ENCODE measurements at places on chromosomes 12 and 14.

DNA sequence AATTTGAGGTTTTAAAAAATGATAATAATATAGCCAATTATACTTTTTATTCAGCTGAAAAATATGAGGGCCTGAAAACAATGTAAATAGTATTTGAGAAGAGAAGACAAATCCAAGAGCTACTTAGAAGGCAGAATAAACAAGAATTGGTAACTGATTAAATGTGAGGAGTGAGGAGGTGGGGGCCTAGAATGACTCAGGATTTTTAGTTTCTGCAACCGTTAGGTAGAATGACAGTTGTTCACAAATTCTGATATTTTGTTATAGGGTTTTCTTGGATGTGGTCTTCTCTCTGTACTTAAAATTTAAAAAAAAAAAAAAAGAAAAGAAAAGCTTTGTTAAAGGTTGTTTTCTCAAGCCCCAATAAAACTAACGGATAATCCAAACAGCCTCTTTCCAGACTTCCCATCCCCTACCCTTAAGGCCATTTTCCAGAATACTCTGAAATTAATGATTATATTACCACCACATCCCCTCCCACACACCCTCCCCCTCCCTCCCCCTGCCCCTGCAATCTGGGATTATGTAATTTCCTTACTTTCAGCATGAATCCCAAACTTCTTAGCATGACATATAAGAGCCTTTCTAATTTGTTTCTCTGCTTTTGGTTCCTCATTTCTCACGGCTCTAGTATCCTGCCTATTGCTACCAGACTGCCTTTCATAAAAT is 50.4 kb downstream of the LRP6 start:
- no peak for DNase-seq

GRCh38 chr14:66696326-66696725 is 188.4 kb downstream of the GPHN start:
- no peak for DNase-seq

- DNase-seq = no peak
Measured at GRCh38 chr12:125988545-125988944, 923.3 kb downstream of the AACS start.

- no peak for DNase-seq
Measured at GRCh38 chr12:57006809-57007475, 596 bp upstream of the ZBTB39 start.

DNA sequence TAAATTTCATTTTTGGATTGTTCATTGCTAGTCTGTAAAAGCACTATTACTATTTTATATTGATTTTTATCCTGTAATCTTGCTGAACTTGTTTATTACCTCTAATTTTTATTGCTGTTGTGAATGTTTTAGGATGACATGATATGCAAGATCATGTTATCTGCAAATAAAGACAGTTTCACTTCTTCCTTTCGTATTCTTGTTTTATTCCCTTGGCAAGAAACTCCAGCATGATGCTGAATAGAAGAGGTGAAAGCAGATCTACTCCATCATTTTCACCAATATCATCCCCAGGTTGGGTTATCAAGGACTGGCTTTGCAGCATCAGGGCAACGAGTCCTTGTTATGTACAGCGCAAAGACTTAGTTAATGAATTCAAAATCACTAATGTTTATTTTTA is 2.7 kb upstream of the CLECL1 start:
- DNase-seq = no peak

DNA sequence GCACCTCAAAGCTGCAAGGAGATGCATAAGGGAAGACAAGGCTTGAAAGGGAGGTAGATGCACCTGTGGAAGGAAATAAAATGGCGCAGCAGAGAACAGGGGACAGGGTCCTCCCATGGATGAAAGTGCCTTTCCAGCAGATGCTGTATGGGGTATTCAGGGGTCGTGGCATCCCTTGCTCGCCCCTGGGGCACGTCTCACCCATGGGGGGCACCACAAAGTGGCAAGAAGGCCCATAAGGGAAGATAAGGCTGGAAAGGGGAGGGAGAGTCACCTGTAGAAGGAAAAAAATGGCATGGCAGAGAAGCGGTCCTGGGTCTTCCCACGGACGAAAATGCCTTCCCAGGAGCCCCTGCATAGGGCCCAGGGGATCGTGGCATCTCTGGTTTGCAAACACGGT is 265.1 kb downstream of the ALG10 start:
- no peak for DNase-seq

DNA sequence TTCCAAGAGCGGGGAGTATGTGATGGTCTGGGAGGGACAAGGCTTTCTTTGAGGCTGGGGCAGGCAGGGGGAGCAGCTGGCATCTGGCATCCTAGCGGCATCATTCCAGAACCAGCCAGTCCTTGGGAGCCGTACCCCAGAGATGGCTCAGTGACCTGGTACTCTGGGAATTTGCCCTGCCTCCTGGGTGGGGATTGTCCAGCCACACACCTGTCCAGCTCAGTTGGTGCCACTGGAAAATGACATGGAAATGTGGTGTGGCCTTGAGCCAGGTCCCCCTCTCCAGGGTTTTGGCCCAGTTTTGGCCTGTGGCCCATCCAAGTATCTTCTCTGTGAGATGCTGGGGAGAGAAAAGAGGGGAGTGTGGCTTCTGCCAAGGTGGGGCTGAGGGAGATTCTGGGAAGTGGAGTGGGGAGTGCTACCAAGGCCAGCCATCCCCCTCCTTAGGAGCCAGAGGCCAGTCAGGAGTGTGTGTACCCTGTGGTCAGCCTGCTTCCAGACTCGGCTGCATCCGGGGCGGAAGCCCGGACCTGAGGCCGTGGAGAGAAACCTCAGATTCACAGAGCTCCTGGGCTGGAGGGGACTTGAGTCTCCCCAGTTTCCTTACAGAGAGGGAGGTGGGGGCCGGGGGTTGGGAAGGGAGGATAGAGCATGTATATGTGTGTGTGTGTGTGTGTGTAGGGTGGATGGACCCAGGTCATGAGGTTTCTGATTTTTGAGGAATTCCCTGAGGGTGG is 14.7 kb upstream of the KRT80 start:
- DNase-seq = no peak

DNA sequence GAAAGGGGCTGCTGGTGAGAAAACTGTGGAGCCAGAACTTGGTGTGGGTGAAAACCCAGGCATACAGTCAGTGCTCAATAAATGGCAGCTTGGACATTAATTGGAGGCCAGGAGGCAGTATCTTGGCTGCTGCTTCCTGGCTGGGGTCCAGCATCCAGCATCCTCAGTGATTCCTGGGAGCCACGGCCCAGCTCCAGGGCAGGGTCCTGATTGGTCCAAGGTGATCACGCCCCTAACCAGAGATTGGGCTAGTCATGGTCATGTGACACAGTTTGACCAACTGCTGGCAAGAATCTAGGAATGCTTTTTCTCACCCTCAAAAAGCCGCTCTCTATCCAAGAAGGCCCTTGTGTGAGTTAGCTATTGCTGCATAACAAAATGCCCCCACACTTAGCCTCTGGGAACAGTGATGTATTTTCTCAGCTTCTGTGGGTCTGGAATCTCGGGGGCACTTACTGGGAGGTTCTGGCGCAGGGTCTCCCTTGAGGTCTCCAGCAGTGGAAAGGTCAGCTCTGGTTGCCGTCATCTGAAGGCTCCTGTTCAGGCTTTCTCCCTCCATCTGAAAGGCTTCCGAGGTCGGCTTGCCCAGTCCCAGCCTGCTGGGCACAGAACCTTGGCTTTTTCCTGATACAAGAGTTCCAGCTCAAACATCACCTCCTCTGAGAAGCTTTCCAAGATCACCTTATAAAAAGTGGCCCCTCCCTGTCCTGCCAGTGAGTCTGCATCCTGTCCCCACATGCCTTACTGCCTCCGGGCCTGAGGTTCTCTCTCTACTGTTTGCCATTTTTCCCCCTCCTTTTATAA is 119.2 kb upstream of the NCOR2 start:
- DNase-seq = no peak

GRCh38 chr14:72849222-72849621 is 44.7 kb downstream of the DPF3 start:
- DNase-seq = no peak

- DNase-seq = no peak
Measured at GRCh38 chr14:89374908-89375307, 42.1 kb downstream of the FOXN3 start.

- no peak for DNase-seq
Measured at GRCh38 chr14:54129850-54130640, 173.4 kb upstream of the BMP4 start.

DNA sequence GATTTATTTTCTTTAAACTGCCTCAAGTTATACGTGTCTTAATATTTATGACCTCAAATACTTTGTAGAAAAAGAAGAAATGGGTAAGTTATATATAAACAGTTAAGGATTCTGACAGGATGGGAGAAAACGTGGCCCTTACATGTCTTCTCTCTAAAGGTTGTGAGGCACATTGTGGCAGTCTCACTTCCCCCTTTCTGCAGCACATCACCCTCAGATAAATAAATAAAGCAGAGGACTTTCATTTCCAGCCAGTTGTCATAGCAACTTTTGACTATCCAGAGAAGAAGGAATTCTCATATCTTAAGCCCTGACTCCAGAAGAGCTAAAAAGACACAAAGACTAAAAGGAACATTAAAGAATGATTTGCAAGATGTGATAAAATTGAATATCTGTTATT is 28.8 kb upstream of the CEP83 start:
- DNase-seq = no peak

GRCh38 chr12:92971859-92972524 is 42.9 kb upstream of the EEA1 start:
- DNase-seq = no peak

- no peak for DNase-seq
Measured at GRCh38 chr12:38669530-38669929, 235.9 kb downstream of the CPNE8 start.

GRCh38 chr14:93970585-93970964 is 5.8 kb downstream of the ASB2 start:
- no peak for DNase-seq

GRCh38 chr14:31172084-31172483 is 35.5 kb downstream of the HECTD1 start:
- no peak for DNase-seq

DNA sequence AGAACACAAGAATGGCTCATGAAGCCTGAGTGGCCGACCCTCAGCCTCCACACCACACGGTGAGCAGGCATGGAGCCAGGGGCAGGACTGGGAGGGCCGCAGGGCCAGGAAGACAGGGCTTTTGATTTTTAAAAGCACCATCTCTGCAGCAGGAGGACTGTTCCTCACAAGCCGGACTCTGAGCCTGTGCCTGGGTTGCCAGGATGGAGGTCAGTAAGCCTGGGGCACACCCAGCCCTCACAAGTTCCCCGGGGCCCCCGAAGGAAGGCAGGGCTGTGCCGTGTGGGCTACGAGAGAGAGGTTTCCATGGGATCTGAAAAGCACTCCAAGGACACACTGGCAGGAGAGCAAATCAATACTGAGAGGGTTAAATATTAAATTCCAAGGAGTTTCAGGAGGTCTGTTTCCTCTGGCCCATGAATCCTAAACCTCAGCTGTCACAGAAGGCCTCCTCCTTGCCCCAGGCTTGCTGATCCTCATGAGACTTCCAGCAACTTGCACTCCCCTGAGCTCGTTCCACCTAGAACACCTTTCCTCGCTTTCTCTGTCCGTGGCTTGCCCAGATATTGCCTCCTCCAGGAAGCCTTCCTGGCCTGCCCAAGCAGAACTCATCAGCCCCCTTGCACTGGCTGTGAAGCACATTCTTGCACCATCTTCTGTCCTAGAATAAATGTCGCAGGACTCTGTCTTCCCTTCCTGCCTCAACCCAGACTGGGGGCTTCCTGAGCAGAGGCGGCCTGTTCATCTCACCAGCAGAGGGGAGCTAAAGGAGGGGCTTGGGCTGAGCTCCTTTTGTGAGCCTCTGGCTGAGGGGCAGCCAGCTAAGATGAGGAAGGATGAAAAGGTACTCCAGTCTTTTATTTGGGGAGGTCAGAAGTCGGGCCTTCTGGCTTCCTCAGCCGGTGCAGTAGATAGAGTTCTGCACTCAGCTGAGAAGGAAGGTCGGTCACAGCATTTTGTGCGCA is 64.6 kb downstream of the CCDC88C start:
- DNase-seq = no peak

DNA sequence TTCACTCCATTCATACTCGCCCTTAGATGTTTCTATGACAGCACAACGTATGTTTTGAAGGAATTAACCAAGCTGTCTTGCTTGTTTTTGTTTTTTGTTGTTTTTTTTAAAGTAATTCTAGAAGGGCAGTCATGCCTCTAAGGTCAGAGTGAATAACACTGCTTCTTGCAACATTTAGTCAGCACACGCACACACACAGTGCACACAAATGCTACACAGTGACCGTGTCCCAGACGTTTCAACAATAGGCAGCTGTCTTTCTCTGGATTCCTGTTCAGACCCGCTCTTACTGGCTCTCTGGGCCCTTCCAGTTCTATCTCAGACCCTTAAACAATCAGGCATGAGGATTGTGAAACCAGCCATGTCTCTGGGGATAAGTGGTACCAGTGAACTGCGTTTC is 351.0 kb upstream of the FKBP4 start:
- no peak for DNase-seq

DNA sequence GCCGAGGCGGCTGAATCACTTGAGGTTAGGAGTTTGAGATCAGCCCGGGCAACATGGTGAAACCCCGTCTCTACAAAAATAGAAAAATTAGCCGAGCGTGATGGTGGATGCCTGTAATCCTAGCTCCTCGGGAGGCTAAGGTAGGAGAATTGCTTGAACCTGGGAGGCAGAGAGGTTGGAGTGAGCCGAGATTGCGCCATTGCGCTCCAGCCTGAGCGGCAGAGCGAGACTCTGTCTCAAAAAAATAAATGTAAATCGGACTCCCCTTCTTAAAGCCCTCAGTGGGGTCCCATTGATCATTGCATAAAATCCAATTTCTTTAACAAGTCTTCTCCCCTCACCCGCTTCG is 908 bp downstream of the TDP1 start:
- no peak for DNase-seq

GRCh38 chr14:103696466-103697071 is 18.7 kb downstream of the XRCC3 start:
- DNase-seq = no peak

- DNase-seq = no peak
Measured at GRCh38 chr14:105746124-105746514, 219.7 kb downstream of the TMEM121 start.

DNA sequence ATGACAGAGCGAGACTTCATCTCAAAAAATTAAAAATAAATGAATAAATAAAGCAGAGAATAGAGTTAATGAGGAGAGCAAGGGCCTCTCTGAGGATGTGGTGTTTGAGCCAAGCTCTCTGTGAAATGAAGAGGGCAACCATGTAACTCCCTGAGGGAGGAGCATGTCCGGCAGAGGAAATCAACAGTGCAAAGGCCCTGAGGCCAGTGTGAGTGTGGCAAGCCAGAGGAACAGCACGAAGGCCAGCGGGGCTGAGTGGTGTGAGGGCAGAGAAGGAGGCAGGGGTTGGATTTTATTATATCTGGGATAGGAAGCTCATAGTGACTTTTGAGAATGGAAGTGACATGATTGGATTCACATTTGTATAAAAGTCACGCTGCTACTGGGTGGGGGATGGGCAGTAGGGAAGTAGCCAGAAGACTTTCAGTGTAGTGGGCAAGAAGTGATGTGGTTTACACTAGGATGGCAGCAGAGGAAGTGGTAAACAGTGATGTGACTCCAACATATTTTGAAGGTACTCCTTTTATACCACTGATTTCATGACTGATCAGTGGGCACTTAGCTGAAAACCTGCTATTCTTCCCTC is 10.3 kb upstream of the LRP1-AS start:
- DNase-seq = no peak

- no peak for DNase-seq
Measured at GRCh38 chr14:54252072-54252730, 144.6 kb upstream of the CDKN3 start.

GRCh38 chr12:89947437-89948270 is 239.0 kb upstream of the ATP2B1 start:
- DNase-seq = no peak
